ENCODE measurements at places on chromosomes 6 and 20. TPM values are rescaled to one million over a fixed set of nuclear protein-coding genes. Genes with fewer than 3 reads are reported as not detected.

Gene LY6G6C
- total RNA-seq = not detected

Gene PLEKHG1
- total RNA-seq = 44.3 TPM

Gene NKAIN4
- total RNA-seq = not detected

Gene BMP6
- total RNA-seq = 5.6 TPM

Gene ZC3H12D
- total RNA-seq = 1.7 TPM

Gene BHLHE23
- total RNA-seq = not detected

Gene PACSIN1
- total RNA-seq = not detected

Gene PBOV1
- total RNA-seq = not detected

Gene RIPPLY2
- total RNA-seq = not detected

Gene MUC22
- not detected for total RNA-seq

- H3K27ac ChIP-seq = no peak overlapping the region
- no peaks in the 10 kb centered on the region for H3K4me1 ChIP-seq
- DNase-seq = no peak
- H3K4me3 ChIP-seq = no peak overlapping the region
These were observed 54.3 kb upstream of the GPR31 start for GRCh38 chr6:167211881-167212712.

GRCh38 chr20:58890518-58891085 is 38.1 kb downstream of the GNAS start:
- no peaks in the 10 kb centered on the region for H3K36me3 ChIP-seq
- peaks cover 9% of the 10 kb centered on the region for H3K4me1 ChIP-seq
- H3K27me3 ChIP-seq = no peaks in the 10 kb centered on the region
- peak; percentile 83 for DNase-seq

- no peak overlapping the region for H3K4me3 ChIP-seq
- no peak overlapping the region for H3K27ac ChIP-seq
- H3K36me3 ChIP-seq = no peaks in the 10 kb centered on the region
- H3K27me3 ChIP-seq = no peaks in the 10 kb centered on the region
- H3K4me1 ChIP-seq = no peaks in the 10 kb centered on the region
These were observed 465.2 kb downstream of the TFAP2B start for GRCh38 chr6:51283723-51284355.

DNA sequence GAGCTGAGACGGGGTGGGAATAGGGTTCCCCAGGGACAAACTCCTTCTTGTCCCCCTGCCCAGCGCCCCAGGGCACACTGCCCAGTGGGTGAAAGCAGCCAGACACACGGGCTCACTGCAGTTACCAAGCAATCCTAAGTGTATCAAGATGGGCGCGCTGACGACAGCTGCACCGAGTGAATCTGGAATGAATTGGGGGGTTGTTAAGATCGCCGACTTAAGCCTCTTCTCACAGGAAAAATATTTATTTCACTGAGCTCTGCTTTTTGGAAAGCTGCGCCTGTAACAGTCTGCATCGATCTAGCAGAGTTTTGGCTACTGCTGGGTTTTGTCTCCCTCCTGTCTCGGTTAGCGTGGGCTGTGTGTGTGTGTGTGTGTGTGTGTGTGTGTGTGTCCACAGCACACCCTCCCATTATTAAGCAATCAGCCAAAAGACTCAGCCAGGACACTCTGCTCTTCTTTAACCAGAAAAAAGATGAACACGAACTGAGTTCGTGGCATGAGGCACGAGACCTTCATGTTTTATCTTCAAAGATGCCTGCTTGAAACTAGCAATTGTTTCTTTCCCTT is 35.9 kb downstream of the RIPOR3 start:
- H3K4me1 ChIP-seq = peaks cover 5% of the 10 kb centered on the region
- peak overlapping the region; percentile 18 for H3K4me3 ChIP-seq
- H3K36me3 ChIP-seq = no peaks in the 10 kb centered on the region
- no peaks in the 10 kb centered on the region for H3K27me3 ChIP-seq

GRCh38 chr6:52909131-52909530 is 367 bp downstream of the GSTA3 start:
- H3K4me3 ChIP-seq = no peak overlapping the region
- no peaks in the 10 kb centered on the region for H3K36me3 ChIP-seq
- H3K27ac ChIP-seq = no peak overlapping the region
- DNase-seq = no peak
- H3K27me3 ChIP-seq = no peaks in the 10 kb centered on the region
- no peaks in the 10 kb centered on the region for H3K4me1 ChIP-seq

- no peaks in the 10 kb centered on the region for H3K4me1 ChIP-seq
- H3K27me3 ChIP-seq = no peaks in the 10 kb centered on the region
- no peak for DNase-seq
- H3K27ac ChIP-seq = peak overlapping the region; percentile 99
- no peaks in the 10 kb centered on the region for H3K36me3 ChIP-seq
These were observed 1.2 kb downstream of the SERPINB6 start for GRCh38 chr6:2970034-2970685.

DNA sequence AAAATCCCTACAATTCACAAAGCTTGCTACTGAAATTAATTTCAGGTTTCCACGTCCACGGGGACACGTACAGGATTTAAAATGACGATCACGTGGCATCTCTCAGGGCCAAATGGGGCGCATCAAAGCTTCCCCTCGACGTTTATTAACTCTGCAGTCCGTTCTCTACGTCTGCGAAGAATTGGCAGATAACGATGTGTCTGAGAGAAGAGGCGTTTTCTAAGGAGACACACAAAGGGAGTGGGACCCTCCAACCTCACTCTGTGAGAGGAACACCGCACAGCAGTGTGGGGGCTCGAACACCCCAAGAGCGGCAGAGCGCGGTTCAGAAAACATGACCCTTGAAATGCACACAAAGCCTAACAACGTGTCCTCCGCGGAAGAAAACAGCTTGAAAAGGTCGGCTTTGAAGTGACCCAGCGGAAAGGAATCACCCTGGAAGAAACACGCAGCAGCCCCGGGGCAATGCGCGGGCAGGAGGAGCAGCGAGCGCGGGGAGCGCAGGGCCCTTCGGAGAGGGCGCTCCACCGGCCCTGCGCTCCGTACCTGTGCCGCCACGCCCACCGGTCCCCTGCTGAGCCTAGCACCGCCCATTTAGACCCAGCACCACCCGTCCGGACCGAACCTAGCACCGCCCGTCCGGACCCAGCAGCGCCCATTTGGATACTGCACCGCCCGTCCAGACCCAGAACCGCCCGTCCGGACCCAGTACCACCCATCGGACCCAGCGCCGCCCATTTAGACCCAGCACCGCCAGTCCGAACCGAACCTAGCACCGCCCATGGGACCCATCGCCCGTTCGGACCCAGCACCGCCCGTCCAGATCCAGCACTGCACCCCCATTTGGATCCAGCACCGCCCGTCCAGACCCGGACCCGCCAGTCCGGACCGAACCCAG is 1.1 kb upstream of the AFDN start:
- H3K4me3 ChIP-seq = peak overlapping the region; percentile 60
- H3K4me1 ChIP-seq = peaks cover 12% of the 10 kb centered on the region
- peak; percentile 46 for DNase-seq
- H3K36me3 ChIP-seq = no peaks in the 10 kb centered on the region

DNA sequence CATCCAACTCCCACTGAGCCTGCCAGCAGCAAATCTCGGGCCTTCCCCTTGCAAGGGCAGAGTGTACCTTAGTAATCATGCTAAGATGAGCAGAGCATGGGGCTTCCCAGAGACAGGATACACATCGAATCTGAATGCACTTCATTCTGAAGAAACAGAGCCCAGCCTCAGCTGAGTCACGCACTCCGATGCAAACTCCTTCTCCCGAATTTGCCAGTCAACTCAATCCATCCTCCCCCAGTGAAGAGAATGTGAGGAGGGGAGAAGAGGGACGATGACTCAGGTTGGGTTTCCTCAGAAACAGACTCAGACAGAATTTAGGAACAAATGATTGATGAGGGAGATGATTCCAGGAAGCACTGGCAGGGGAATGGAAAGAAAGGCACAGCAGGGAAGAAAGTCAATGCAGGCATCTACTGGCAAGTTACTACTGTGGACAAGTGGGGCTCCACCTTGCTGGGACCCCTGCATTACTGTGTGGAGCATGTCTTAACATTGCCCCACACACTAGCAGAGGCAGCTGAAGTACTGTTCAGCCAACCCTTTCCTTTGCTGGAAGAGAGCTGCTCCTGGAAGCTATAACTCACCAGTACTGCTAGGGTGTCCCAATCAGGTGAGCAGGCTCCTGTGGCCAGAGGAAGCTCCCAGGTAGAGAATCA is 251.6 kb downstream of the ADGB start:
- H3K4me1 ChIP-seq = no peaks in the 10 kb centered on the region
- no peaks in the 10 kb centered on the region for H3K27me3 ChIP-seq
- H3K36me3 ChIP-seq = no peaks in the 10 kb centered on the region

- no peaks in the 10 kb centered on the region for H3K36me3 ChIP-seq
- no peaks in the 10 kb centered on the region for H3K27me3 ChIP-seq
- no peak for DNase-seq
- H3K4me3 ChIP-seq = no peak overlapping the region
- H3K27ac ChIP-seq = no peak overlapping the region
These were observed 78.1 kb downstream of the UNC5CL start for GRCh38 chr6:40960742-40961430.

DNA sequence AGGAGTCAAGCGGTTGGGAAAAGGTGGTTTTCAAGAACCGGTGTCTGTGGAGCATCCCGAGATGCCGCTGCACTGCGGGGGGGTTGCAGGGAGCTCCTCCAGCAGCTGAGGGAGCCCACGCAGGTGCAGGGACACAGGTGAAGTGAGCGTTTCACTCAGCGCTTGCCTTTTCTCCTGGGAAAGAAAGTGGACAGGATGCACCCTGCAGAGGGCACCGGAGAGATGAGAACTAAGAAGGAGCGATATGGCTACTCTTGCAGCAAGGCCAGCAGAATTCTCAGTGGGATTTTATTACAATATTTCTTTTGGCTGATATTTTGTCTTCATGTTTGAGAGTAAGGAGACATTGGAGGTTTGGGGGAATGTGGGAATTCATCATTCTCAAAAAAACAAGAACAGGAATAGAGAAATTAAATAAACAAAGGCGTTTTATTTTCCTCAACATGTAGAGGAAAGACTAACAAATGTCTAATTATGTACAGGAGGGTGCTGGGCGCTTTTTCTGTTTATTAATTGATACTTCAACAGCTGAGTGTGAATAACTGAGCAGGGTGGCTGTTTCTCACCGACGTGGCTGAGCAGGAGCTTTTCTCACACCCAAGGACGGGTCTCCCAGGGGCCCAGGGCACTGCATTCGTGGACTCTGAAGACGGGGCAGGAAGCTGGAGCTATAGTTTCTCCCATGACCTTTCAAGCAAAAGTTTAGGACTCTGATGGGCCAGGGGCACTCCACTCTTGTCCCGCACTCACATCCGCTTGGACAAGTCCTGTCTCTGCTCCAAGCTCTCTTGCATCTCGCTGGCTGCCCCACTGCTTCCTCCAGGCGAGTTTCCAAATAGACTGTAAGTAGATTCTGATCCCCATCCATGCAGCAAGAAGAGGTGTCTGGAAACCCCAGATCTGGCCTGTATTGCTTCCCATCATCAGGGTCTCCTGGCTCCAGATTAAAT is 176.1 kb downstream of the SMOC2 start:
- H3K36me3 ChIP-seq = no peaks in the 10 kb centered on the region
- peak overlapping the region; percentile 9 for H3K27ac ChIP-seq
- DNase-seq = no peak
- no peak overlapping the region for H3K4me3 ChIP-seq
- H3K4me1 ChIP-seq = no peaks in the 10 kb centered on the region
- no peaks in the 10 kb centered on the region for H3K27me3 ChIP-seq

DNA sequence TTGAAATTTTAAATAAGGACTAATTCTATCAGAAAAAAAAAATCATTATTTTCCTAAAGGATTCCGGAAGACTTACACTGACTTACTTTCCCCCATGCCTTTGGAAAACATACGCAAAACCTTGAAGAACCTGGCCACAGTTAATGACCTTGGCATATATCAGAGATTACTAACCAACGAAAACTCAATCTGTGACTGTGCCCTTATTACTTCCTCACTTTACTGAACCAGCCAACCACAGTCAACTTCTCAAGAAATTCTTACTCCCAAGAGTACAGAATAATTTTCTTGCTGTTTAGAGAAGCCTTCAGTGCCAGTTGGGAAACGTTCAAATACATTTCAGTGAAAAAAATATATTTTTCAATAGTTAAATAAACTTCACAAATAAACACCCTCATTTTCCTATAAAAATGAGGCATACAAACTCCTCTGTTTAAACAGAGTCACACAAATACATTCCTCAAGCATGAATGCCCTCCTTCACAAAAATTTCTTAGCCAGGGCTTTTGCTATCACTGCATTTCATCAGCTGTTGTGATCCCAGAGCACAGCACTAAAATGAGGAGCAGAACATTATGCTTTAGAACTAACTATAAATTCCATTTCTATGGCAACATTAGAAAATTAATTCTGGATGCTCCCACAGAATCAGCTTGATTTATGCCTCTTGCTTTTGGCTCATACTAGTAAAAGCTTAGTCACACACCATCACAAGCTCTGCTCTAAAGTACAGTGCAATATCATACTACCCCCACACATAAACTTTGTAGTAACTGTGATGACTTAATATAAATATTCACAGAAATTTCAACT is 117.6 kb downstream of the DST start:
- H3K36me3 ChIP-seq = no peaks in the 10 kb centered on the region
- H3K27ac ChIP-seq = peak overlapping the region; percentile 83
- H3K4me3 ChIP-seq = no peak overlapping the region
- H3K27me3 ChIP-seq = no peaks in the 10 kb centered on the region

- H3K27me3 ChIP-seq = no peaks in the 10 kb centered on the region
- H3K27ac ChIP-seq = no peak overlapping the region
- no peak for DNase-seq
- no peaks in the 10 kb centered on the region for H3K4me1 ChIP-seq
These were observed 152.1 kb downstream of the DTNBP1 start for GRCh38 chr6:15510536-15511247.

DNA sequence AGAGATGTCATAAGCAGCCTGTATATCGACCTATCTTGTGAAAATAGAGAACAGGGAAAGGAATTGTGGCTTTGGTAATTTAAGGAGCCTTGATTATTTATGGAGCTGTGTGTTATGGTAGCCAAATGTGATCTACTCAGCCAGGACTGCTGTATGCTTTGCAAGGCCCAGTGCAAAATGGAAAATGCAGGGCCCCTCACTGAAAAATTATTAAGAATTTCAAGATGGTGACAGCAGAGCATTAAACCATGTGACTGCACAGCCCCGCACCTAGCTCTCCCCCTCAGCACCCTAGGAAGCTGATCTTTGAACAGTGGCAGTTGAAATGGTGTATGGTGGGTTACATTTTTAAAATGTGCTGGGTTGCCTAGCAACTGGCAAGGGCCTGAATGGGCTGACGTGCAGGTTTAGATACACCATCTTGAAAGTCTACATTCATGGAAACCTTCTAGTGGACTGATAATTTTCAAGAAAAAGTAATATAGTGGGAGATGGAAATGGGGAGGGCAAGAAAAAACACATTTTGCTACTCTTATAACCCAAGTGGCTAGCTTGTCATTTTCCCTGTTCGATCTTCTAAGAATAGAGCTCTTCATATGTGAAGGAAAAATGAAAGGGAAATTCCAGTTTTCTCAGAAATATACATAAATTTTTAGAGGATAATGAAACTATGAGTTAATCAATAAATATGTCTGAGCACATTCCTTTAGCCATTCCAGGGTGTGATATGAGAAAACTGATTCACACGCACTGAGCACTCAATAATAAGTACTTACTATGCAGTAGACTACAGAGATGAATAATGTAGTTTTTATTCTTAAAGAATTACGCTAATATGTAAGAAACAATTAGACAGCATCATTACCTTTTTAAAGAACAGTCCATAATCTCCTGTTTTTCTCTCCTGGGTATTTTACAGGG is 208.0 kb downstream of the ARHGAP18 start:
- no peak for DNase-seq
- H3K36me3 ChIP-seq = no peaks in the 10 kb centered on the region
- H3K4me3 ChIP-seq = no peak overlapping the region
